ENCODE measurements at places on chromosomes 2 and 18. TPM values are rescaled to one million over a fixed set of nuclear protein-coding genes. Genes with fewer than 3 reads are reported as not detected.
A peak's percentile ranks its signal among the peaks of the same experiment; 100 is the strongest.

DNA sequence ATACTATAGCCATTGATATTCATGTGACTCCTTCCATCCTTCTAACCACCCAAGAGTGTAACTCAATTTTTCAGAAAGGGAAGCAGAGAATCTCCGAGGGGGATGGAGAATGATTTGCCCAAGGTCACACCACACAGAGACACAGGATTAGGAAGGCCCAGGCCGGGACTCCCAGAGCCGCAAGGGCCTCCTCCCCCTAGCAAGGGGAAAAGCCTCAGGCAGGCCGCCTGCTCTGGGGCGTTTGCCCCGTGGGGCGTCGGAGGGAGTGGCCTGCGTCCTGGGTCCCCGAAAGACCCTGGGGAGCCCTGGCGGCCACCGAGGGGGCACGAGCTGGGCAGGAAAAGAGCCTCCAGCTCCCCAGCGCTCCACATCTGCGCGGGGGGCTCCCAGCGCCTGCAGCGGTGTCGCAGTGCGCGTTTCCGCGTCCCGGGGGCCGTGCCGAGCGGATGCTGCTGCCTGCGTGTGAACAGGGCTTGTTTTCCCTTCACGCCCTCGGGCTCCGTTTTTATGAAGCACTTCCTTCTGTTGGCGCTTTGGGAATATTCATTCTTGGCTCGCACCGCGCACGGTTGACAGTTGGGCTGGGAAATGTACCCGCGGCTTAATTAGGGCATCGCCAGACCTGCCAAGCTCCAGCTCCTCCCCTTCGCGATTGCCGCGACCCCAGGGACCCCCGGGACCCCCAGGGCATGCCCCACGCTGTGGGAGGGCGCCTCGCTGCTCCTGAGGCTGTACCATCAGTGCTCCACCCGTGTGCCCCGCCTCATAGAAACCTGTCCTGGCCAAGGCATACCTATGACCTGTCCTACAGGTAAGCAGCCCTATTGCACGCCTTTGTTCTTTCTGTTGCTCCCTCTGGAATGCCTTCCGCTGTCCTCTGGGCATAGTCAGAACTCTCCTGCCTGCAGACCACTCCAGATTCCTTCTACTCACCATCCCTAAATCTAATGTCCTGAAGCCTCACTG, 158.9 kb upstream of the GLI2 start:
- no peak overlapping the region for H3K27ac ChIP-seq
- H3K36me3 ChIP-seq = no peaks in the 10 kb centered on the region
- peaks cover 4% of the 10 kb centered on the region for H3K4me1 ChIP-seq

DNA sequence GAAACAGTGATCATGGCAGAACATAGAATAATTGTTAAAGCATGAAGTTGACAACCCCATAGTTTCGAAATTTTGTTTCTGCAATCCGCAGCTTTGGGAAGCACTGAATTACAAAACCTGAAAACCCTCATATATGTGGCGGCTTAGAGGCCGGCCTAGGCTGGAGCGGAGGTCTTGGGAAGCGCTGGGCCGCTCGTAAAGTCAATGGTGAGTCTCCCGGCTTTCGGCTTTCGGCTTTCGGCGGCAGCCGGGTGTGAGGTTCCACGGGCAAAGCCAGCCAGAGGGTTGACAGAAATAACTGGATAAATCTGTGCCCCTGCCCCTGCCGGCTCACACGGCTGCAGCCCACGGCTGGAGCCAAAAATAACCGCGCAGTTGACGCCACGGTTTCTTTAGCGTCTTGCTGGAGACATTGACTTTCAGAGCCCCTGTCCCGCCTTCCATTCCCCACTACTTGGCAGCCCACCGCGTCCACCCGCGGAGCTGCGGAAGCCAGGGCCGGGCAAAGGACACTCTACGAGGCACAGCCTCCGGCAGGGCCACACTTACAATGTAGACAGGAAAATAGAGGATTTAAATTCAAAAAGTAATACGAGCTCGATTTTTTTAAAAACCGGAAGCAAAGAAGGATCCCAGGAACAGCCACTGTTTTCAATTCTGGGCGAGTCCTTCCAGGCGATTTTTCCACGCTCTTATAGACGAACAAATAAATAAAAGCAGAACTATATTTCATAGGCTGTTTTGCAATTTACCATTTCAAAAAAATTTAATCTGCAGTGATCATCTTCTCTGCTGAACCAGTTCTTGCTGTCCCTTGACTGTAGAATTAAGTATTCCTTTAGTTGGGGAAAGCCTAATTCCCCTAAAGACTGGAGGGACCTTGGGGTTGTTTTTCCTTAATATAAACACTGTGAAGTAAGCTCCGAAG, 28.3 kb upstream of the ATP6V1B1 start:
- H3K4me1 ChIP-seq = no peaks in the 10 kb centered on the region
- DNase-seq = peak; percentile 44
- peaks cover 61% of the 10 kb centered on the region for H3K27me3 ChIP-seq

GRCh38 chr18:54169431-54170403, 54.8 kb downstream of the MBD2 start:
- H3K4me3 ChIP-seq = no peak overlapping the region
- no peaks in the 10 kb centered on the region for H3K4me1 ChIP-seq
- no peak for DNase-seq
- no peaks in the 10 kb centered on the region for H3K27me3 ChIP-seq
- peaks cover 7% of the 10 kb centered on the region for H3K36me3 ChIP-seq

- no peak for DNase-seq
- no peaks in the 10 kb centered on the region for H3K4me1 ChIP-seq
- H3K36me3 ChIP-seq = no peaks in the 10 kb centered on the region
- H3K27me3 ChIP-seq = no peaks in the 10 kb centered on the region
Measured at GRCh38 chr2:98245491-98245890, 100.8 kb upstream of the CNGA3 start.

DNA sequence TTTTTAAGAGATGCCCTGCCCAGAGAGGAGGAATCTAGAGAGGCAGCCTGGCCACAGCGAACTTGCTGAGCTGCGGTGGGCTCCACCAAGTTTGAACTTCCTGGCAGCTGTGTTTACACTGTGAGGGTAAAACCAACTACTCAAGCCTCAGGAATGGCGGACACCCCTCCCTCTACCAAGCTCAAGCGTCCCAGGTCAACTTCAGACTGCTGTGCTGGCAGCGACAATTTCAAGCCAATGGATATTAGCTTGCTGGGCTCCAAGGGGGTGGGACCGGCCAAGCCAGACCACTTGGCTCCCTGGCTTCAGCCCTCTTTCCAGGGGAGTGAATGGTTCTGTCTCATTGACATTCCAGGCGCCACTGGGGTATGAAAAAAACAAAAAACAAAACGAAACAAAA, 289.4 kb downstream of the KCNS3 start:
- H3K4me1 ChIP-seq = no peaks in the 10 kb centered on the region
- no peaks in the 10 kb centered on the region for H3K36me3 ChIP-seq
- H3K27me3 ChIP-seq = no peaks in the 10 kb centered on the region
- H3K4me3 ChIP-seq = no peak overlapping the region

DNA sequence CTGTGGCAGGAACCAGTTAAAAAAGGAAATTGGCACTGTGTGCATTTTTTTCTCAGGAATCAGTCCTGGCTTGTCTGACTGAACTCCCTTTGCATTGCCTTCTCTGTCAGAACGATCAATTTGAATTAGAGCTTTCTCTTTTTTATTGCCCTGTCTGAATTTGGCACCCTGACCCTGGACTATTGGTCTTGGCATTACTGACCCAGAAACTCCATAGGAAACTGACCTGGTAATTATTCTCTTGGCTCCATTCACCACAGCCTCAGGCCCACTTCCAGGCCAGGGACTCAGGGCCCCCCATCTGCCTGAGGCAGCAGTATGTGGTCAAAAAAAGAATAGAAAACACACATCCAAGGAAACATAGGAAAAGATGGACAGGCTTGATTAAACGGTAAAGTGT, 32.0 kb upstream of the CCDC88A start:
- H3K27ac ChIP-seq = no peak overlapping the region
- H3K4me3 ChIP-seq = no peak overlapping the region
- DNase-seq = no peak

GRCh38 chr2:176931588-176932563, 280.7 kb upstream of the HNRNPA3 start:
- no peaks in the 10 kb centered on the region for H3K4me1 ChIP-seq
- no peak overlapping the region for H3K4me3 ChIP-seq
- no peaks in the 10 kb centered on the region for H3K36me3 ChIP-seq
- no peaks in the 10 kb centered on the region for H3K27me3 ChIP-seq
- no peak for DNase-seq

DNA sequence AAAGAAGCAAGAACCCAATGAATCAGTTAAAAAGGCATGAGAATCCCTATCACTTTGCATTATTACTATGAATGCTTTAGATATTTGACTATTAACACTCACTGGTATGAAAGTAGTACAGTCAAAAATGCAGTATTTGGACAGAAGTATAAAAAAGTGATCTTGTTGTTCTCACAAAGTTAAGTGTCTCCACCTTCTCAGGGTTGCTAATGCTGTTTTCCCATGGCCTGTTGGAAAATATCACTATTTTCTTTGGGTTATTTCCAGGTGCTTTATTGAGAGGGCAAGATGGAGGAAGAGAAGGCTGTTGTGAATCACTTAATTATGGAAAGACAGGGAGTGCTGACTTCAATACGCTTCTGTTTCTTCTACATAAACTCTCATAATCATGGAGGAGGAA, 13.6 kb upstream of the CREB1 start:
- H3K4me3 ChIP-seq = no peak overlapping the region
- no peak overlapping the region for H3K27ac ChIP-seq
- no peaks in the 10 kb centered on the region for H3K27me3 ChIP-seq
- H3K4me1 ChIP-seq = no peaks in the 10 kb centered on the region

DNA sequence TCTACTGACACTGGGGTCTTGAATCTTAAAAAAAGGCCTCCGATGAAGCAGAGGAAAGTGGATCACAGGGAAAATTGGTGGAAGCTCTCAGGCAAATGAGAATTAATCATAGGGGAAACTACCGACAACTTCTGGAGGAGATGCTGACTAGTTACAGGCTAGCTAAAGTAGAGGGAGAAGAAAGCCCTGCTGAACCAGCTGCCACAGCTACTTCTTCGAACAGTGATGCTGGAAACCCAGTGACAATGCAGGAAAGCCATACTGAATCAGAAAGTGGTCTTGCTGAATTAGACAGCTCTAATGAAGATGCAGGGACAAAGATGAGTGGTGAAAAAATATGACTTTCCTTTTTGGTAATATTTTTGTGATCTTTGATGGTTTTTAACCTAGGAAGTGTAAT, 44.9 kb upstream of the SLC3A1 start:
- no peak overlapping the region for H3K4me3 ChIP-seq
- no peaks in the 10 kb centered on the region for H3K4me1 ChIP-seq
- H3K36me3 ChIP-seq = peaks cover 3% of the 10 kb centered on the region
- no peak overlapping the region for H3K27ac ChIP-seq
- no peak for DNase-seq

DNA sequence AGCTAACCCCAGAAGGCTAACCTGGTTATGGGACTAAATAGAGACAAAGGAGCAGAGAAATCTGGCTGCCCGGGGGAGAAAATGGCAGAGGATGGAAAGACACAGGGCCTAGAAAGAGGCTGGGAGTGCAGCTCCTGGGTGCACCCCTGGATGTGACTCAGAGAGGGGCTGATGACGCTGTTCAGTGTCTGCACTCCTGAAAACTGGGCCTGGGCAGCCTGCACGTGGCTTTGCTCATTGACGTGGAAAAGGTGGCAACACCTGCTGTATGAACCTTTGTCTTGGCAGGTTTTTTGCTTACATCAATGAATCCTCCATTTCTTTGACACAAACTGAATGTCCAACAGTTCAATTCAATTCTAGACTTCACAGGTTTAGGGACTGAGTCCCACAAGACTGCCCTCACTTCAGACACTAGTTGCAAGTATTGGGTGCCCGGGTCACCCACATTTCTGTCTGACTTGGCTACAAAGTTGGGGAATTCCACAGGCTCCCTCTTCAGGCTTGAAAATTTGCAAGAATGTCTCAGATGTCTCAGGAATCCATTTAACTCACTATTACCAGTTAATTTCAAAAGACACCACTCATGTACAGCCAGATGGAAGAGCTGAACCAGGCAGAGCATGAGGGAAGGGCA, 47.3 kb upstream of the PUM2 start:
- no peak for DNase-seq
- H3K4me1 ChIP-seq = no peaks in the 10 kb centered on the region
- no peaks in the 10 kb centered on the region for H3K27me3 ChIP-seq

- no peak for DNase-seq
- H3K4me1 ChIP-seq = no peaks in the 10 kb centered on the region
- no peak overlapping the region for H3K4me3 ChIP-seq
- H3K27me3 ChIP-seq = no peaks in the 10 kb centered on the region
Measured at GRCh38 chr2:3617198-3617890, 22.4 kb downstream of the COLEC11 start.

- H3K4me3 ChIP-seq = no peak overlapping the region
- no peak for DNase-seq
- H3K27ac ChIP-seq = no peak overlapping the region
- H3K4me1 ChIP-seq = peaks cover 5% of the 10 kb centered on the region
- no peaks in the 10 kb centered on the region for H3K27me3 ChIP-seq
Measured at GRCh38 chr2:233444501-233444900, 90.2 kb downstream of the DGKD start.

- H3K27me3 ChIP-seq = no peaks in the 10 kb centered on the region
- H3K36me3 ChIP-seq = no peaks in the 10 kb centered on the region
- DNase-seq = no peak
- H3K4me1 ChIP-seq = peaks cover under 1% of the 10 kb centered on the region
- no peak overlapping the region for H3K27ac ChIP-seq
- no peak overlapping the region for H3K4me3 ChIP-seq
Measured at GRCh38 chr2:174590928-174591648, 6.5 kb downstream of the WIPF1 start.

DNA sequence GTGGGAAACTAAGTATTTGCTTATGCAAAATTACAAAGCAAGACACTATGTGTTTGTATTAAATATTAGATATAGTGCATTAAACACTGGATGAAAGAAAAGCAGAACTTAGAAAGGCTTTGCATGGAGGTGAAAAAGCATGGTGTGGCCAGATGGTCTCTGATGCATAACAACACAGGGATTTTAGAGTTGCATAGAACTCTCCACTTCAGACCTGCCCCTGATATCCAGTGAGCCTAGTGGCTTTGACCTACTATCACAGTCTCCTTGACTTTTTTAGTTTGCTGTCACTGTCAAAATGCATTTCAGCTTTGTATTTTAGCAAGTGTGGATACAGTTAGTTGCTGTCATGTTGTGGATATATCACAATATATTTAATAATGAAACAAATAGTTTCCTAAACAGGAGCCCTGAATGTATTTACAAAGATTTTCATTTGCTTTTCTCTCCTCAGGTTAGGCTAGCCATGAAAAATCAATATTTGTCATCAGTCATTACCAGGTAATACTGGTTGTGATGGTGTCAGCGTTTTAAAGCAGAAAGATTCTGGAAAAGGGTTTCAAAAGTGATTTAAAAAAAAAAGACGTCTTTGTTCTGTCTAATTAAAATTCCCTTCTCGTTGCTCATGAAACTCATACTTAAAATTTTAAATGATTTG, 5.2 kb downstream of the CSRNP3 start:
- DNase-seq = no peak
- peaks cover 3% of the 10 kb centered on the region for H3K4me1 ChIP-seq
- H3K4me3 ChIP-seq = no peak overlapping the region
- no peak overlapping the region for H3K27ac ChIP-seq
- no peaks in the 10 kb centered on the region for H3K27me3 ChIP-seq

GRCh38 chr2:42935692-42936671, 143.6 kb upstream of the HAAO start:
- H3K4me1 ChIP-seq = no peaks in the 10 kb centered on the region
- DNase-seq = no peak
- H3K36me3 ChIP-seq = no peaks in the 10 kb centered on the region
- H3K27me3 ChIP-seq = no peaks in the 10 kb centered on the region
- H3K27ac ChIP-seq = no peak overlapping the region
- H3K4me3 ChIP-seq = no peak overlapping the region

GRCh38 chr2:224449212-224450147, 47.6 kb upstream of the FAM124B start:
- H3K4me1 ChIP-seq = no peaks in the 10 kb centered on the region
- H3K27ac ChIP-seq = no peak overlapping the region

Gene COL4A4
- 2.7 TPM for polyA plus RNA-seq

Gene MAP3K19
- 1.9 TPM for polyA plus RNA-seq

Gene RAB6C
- polyA plus RNA-seq = 0.02 TPM

Gene ANKRD30B
- polyA plus RNA-seq = not detected

Gene SLC11A1
- polyA plus RNA-seq = 359 TPM

Gene HOXD9
- 0.29 TPM for polyA plus RNA-seq

Gene ELMOD3
- 15.0 TPM for polyA plus RNA-seq
